ENCODE measurements at places on chromosomes 12 and 14. TPM values are rescaled to one million over a fixed set of nuclear protein-coding genes. Genes with fewer than 3 reads are reported as not detected.
A peak's percentile ranks its signal among the peaks of the same experiment; 100 is the strongest.

- DNase-seq: no peak
Observed at GRCh38 chr14:90696720-90697119, 119.5 kb downstream of the TTC7B start.

DNA sequence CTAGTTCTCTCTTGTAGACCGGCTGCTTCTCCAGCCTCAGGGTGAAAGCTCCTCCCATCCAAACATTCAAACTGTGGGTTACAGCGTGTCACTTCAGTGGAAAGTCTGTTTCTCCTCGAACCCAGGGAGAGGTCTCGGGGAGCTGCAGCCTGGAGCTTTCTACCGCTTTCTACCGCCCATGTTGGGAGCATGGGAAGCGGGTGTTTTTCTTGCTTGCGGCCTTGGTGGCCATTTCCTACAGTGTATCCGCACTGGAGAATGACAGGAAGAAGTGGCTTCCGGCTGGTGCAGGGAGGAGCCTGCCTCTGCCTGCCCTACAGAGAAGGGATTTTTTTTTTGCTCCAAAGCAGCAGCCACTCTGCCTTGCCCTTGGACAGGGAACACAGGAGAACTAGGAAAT lies 21.2 kb downstream of the ZFP36L1 start:
- DNase-seq: peak; percentile 63

DNA sequence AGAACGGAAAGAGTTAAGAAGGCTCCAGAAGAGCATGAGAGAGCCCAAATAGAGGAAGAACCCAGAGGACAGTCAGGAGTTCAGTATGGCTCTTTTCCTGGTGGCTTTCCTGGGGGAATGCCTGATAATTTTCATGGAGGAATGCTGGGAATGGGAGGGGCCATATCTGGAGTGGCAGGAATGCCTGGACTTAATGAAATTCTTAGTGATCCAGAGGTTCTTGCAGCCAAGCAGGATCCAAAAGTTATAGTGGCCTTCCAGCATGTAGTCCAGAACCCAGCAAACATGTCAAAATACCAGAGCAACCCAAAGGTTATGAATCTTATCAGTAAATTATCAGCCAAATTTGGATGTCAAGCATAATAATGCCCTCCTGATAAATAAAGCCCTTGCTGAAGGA lies 15.5 kb upstream of the SYT10 start:
- DNase-seq: no peak

DNA sequence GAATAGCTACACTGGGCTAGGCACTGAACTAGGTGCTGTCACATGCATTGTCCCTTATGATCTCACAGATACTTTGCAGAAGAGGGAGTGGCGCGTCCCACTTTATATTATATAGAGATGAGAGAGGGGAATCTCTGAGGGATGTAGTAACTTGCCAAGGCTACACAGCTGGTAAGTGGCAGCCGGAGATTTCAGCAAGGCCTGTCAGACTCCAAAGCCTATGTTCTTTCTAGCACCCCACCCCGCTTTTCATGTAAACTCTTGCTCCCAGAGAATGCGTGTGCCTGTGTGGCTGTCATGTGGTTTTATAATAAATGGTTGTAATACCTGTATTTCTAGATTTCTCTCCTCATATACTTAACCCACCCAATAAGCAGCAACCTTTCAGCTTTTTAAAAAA lies 39.1 kb downstream of the WDR20 start:
- peak; percentile 10 for DNase-seq

GRCh38 chr14:93799989-93800921 lies 12.0 kb upstream of the PRIMA1 start:
- no peak for DNase-seq

GRCh38 chr12:47282206-47282605 lies 202.4 kb upstream of the AMIGO2 start:
- DNase-seq: no peak

- no peak for DNase-seq
Observed at GRCh38 chr12:76457818-76458217, 101.8 kb downstream of the OSBPL8 start.

GRCh38 chr12:5535541-5535940 lies 103.6 kb downstream of the NTF3 start:
- DNase-seq: no peak

- DNase-seq: no peak
Observed at GRCh38 chr14:68401317-68401716, 391.6 kb downstream of the ZFP36L1 start.

- DNase-seq: no peak
Observed at GRCh38 chr14:55430024-55430690, 10.3 kb downstream of the TBPL2 start.

DNA sequence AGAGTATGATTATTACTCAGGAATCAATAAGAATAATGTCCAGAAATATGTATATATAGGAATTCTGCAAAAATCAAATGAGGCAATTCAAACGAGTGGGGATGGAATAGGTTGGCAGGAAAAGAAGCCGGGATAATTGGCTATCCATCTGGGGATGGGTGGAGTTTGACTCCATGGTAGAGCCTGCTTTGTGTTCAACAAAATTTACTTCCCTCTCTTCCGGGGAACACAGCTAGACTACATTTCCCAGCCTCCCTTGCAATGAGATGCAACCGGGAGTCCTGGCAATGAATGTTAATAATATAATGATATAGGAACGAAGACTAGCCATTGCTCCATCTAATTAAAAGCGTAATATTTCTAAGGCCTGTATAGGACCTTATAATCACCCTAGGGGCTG lies 146.6 kb downstream of the EFCAB11 start:
- no peak for DNase-seq

DNA sequence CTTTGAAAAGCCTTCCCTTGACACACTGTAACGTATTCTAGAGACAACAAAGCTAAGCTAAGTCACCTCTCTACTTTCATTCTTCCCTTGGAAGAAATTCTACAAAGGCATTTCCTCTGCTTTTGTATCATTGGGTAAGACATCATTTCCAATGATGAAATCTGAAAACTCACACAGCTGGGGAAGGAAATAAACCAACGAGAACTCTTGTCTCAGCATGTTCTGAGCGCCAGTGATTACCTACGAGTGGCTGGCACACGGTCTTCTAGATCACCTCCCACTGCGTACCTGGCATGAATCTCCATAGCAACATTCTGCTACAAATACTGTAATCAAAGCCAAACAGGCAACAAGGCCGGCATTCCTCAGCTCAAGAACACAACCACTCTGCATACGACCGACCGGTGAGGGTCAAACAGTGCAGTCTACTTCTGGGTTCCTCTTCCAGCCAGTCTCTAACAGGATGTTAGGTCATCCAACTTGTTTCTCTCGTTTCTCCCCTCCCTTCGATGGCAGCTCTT lies 7.6 kb downstream of the VPS37B start:
- DNase-seq: no peak

The AKAP6 gene
- 56.2 TPM for total RNA-seq

The SERPINA5 gene
- 9.3 TPM for total RNA-seq

The SLC5A8 gene
- not detected for total RNA-seq

The FOXN4 gene
- total RNA-seq: not detected

The EML5 gene
- 2.5 TPM for total RNA-seq

The PTPRR gene
- 4.2 TPM for total RNA-seq

The SLC25A47 gene
- total RNA-seq: not detected
